ENCODE measurements at places on chromosomes 6 and 20. TPM values are rescaled to one million over a fixed set of nuclear protein-coding genes. Genes with fewer than 3 reads are reported as not detected.

Gene TCF21
- 47.8 TPM for total RNA-seq

DNA sequence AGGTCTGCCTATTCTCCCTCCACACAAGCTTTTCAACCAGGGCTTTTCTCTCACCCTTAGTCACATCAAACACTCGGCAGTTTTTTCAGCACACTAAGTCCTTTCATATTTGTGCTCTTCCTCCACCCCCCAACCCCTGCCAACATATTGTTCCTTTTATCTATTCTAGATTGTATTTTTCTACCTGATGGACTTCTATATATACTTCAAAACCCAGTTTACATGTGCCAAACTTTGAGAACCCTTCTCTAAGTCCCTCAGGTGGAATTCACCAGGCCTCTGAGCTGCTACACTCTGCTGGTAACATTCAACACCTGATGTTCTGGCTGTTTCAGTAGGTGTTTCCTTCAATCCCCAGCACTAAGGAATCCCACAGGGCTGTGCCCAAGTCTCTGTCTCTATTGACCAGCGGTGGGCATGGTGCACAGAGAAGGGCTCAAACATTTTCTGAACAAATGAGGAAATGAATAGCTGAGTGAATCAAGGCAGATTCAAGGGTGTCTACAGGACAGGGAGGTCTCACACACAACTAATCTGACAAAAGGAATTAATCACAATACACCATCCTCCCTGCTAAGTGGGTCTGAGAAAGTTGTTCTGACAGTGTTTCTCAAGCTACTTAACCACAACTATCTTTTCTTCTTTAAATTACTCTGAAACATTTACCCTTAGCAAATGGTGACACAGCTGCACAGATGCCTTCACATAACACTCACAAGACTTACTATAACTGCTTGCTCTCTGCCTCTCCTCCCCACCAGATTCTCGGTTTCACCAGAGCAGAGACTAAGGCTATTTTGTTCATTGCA lies 166.5 kb downstream of the TSHZ2 start:
- no peak overlapping the region for H3K27ac ChIP-seq
- H3K27me3 ChIP-seq, result no peaks in the 10 kb centered on the region
- H3K36me3 ChIP-seq, result no peaks in the 10 kb centered on the region
- H3K4me3 ChIP-seq, result no peak overlapping the region
- DNase-seq, result no peak

DNA sequence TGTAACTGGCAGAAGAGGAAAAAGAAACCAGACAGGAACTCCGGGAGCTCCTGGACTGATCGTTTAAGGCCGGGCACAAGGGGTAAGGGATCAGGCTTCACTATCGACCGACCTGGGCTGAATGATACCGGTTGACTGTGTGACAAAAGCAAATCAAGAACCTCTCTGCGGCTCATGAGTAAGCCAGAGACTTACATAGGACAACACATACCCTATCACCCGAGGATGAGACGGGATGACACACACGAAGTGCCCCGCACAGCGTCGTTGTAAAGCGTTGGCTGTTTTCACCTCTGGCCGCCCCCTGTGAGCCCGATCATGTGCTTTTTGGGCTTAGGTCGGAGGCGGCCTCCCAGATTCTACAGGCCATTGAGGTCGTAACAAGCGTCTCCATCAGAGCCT lies 695 bp upstream of the TGIF2 start:
- H3K4me3 ChIP-seq, result peak overlapping the region; percentile 72
- peak overlapping the region; percentile 97 for H3K27ac ChIP-seq
- no peaks in the 10 kb centered on the region for H3K27me3 ChIP-seq
- H3K36me3 ChIP-seq, result no peaks in the 10 kb centered on the region
- DNase-seq, result no peak
- peaks cover 9% of the 10 kb centered on the region for H3K4me1 ChIP-seq

DNA sequence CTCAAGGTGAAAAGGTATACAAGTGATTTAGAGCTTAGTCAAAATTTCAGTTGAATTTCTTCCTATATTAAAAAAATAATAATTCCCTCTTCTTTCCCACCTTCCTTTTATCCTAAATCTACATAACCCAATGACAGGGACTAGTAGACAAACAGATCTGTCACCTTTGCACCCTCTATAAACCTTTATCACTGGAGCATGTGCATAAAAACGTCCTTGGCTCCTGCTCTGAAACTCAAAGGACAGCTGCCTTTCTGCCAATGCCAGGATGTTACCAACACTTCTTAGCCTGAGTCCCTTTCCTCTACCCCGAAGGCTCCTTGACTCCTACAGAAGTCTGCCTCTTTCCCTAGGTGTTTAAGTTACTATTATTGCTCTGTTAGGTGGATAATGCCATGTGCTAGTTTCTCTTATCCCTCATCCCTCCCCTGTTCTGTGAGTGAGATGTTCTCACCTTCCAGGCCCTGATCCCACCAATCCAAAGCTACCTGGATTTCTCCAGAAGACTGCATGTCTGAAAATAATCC lies 4.3 kb downstream of the CLVS2 start:
- H3K27ac ChIP-seq, result no peak overlapping the region
- no peaks in the 10 kb centered on the region for H3K36me3 ChIP-seq
- DNase-seq, result no peak
- H3K4me3 ChIP-seq, result no peak overlapping the region
- no peaks in the 10 kb centered on the region for H3K27me3 ChIP-seq

DNA sequence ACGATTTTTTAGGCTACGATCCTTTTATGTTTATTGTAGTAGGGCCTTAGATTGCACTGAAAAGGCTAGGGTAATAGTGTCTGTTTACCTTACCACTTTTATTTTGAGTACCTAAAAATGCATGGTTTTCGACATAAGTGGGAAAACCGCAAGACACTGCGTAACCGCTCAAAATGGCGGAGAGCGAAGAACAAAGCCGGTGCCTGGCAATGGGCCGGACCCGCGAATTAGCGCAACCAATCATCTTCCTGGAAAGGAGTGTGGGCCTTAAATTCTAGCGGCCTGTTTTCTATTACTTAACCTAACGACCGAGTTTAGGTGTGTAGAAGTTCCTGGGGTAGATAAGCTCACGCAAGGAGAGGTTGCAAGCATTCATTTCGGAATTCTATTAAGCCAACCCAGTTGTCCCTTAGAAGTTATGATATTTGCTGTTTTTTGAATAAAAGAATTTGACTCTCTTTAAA lies 118.0 kb downstream of the HFE start:
- peak overlapping the region; percentile 74 for H3K4me3 ChIP-seq
- no peak overlapping the region for H3K27ac ChIP-seq
- no peaks in the 10 kb centered on the region for H3K36me3 ChIP-seq
- no peaks in the 10 kb centered on the region for H3K27me3 ChIP-seq

DNA sequence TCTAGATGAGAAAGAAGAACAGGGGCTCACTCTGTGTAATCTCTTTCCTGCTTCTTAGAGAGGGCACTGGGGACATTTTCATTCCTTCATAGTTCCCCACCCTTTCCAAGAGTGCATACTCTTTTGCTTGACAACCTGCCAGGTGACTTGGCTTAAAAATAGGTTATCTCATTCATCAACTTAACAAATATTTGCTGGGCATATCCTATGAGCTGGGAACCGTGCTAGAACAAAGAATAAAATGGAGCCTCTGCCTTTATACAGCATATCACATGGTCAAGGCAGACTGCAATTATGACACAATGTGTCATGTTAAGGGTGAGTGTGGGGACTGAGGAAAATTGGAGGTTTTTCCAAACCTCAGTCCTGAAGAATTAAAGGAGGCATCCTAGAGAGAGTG lies 209.8 kb upstream of the FOXA2 start:
- H3K36me3 ChIP-seq, result no peaks in the 10 kb centered on the region
- no peak overlapping the region for H3K4me3 ChIP-seq
- no peaks in the 10 kb centered on the region for H3K27me3 ChIP-seq
- no peak overlapping the region for H3K27ac ChIP-seq

- no peak overlapping the region for H3K27ac ChIP-seq
- no peaks in the 10 kb centered on the region for H3K27me3 ChIP-seq
- H3K4me1 ChIP-seq, result no peaks in the 10 kb centered on the region
- H3K36me3 ChIP-seq, result no peaks in the 10 kb centered on the region
Observed at GRCh38 chr20:46330072-46330763, 21.9 kb upstream of the CDH22 start.

Gene ZBP1
- total RNA-seq, result not detected

- H3K4me3 ChIP-seq, result no peak overlapping the region
- no peak for DNase-seq
- no peak overlapping the region for H3K27ac ChIP-seq
- peaks cover 3% of the 10 kb centered on the region for H3K27me3 ChIP-seq
Observed at GRCh38 chr6:101150226-101150625, 243.3 kb upstream of the GRIK2 start.

Gene EDN3
- not detected for total RNA-seq

DNA sequence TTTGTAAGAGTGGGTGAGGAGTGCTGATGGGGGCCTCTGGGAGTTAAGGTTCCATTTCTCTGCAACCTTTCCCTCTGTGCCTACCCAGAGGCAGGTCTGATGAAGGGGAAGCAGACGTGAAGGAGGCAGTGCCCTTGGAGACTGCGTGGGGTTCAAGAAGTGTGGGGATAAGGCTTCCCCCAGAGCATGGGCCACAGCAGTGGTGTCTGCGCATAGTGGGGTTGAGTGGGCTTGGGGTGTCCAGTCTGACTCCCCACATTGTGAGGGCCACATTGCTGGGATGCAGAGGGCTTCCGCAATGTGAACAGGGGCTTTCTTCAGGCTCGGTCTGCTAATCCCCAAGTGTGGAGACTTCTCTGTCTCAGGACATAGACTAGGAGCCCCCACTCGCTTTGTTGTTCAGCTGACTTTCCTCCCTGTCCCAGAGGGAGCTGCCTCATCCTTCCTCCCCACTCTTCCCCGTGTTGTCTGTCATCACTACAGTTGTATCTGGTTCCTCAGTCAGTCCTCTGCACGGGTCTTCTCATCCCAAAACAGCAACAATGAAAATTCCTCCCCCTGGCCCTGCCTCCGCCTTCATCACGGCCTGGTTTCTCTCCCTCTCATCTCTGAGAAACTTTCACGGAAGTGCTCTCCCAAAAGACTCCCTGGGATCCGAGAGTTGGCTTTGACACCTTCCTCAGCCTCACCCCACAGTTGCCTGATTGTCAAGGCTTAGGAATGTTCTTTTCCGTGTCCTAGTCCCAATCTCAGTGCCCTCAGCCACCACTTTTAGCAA lies 2.8 kb downstream of the EBF4 start:
- no peak overlapping the region for H3K4me3 ChIP-seq
- H3K4me1 ChIP-seq, result no peaks in the 10 kb centered on the region
- no peak overlapping the region for H3K27ac ChIP-seq

Gene DNAAF9
- 17.8 TPM for total RNA-seq

DNA sequence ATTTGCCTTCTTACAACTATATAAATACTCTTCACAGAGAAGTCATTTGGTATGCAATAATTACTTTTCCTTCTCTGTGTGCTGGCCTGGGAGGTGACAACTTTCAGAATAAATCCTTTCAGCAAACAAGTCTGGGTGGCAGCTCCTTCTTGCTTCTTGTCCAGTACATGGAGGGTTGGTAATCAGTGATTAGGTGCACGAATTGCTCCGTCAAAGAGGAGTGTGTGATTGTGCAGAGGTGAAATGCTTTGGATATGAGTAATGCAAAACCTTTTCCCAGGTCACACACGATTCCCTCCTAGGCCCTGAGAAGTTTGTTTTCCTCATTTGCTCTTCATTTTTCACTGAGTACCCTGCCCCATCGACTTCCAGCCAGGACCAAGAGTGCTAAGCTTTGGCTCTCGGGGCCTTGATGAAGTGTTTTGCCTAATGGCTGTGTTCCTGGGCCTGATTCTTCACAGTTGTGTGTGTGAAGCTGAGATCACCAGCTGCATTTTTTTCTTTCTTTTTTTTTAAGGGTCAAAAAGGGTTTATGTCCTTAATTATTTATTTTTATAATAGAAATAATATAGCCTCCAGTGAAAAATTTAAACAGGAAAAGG lies 216.5 kb downstream of the ZMYND8 start:
- H3K4me1 ChIP-seq, result peaks cover 3% of the 10 kb centered on the region
- DNase-seq, result no peak
- no peak overlapping the region for H3K4me3 ChIP-seq
- H3K27ac ChIP-seq, result no peak overlapping the region
- no peaks in the 10 kb centered on the region for H3K36me3 ChIP-seq

Gene GHRH
- not detected for total RNA-seq

Gene SLC32A1
- not detected for total RNA-seq

DNA sequence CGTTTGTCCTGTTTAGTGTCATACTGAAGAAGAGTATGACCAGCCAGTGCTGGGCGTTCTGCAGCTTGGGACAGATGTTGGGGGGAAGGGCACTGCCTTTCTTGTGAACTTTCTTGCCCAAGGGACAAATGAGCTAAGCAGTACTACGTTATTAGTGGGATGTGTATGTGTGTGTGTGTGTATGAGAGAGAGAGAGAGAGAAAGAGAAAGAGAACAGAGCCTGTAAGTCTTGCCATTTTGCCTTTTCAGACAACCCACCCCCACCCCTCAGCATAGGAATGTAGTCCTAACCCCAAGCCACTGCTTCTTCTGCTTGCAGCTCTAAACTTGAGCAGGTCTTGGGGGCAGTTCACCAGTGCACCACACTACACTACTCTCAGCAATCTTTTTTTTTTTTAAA lies 45.5 kb downstream of the E2F3 start:
- H3K27me3 ChIP-seq, result no peaks in the 10 kb centered on the region
- no peaks in the 10 kb centered on the region for H3K36me3 ChIP-seq
- no peak overlapping the region for H3K4me3 ChIP-seq
- H3K27ac ChIP-seq, result no peak overlapping the region
- no peak for DNase-seq
- H3K4me1 ChIP-seq, result no peaks in the 10 kb centered on the region

Gene SYCP2
- 0.60 TPM for total RNA-seq

DNA sequence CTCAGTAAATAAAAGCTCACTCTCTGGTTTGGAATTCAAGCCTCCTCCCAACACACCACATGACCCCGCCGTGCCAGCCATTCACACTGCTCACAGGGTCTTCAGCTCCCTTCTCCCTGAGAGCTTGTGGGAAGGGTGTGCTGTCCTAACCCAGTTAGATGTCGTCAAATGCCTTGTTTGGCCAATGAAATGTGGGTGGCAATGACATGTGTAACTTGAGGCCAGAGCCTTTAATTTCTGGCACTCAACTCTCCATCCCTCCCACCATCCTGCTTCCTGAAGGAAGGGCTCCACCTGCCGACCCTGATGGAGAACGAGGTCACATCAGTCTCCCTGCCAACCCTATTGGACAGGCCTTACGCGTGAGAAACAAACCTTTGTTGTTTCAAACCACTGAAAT lies 224.5 kb upstream of the AGPAT4 start:
- H3K27ac ChIP-seq, result no peak overlapping the region
- no peaks in the 10 kb centered on the region for H3K4me1 ChIP-seq
- H3K27me3 ChIP-seq, result no peaks in the 10 kb centered on the region
- H3K4me3 ChIP-seq, result no peak overlapping the region
